ENCODE measurements at places on chromosomes 6 and 20.

- DNase-seq: no peak
These were observed 120.8 kb upstream of the TNFAIP3 start for GRCh38 chr6:137746264-137746663.

- DNase-seq: no peak
These were observed 33.2 kb downstream of the RNF144B start for GRCh38 chr6:18420328-18420727.

DNA sequence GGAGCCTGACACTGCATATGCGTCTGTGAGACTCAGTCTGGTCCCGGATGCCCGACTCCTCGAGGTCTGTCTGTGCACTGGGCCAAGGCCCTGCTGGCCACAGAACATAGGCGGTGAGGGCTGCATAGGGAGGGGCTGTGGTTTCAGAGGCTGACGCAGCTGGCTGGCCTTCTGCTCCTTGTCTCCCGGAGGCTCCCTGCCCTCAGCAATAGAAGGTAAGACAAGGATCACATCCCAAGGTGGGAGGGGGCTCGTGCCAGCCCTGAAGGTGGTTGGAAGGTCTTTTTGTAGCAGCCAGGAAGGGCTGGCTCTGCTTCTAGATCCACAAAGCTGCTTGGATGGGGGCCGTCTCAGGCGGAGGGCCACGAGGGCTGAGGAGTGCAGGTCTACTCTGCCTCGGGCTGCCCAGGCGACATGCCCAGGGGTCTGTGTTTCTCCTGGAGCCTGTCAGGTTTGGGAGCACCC is 239.8 kb upstream of the SULF2 start:
- peak; percentile 15 for DNase-seq

DNA sequence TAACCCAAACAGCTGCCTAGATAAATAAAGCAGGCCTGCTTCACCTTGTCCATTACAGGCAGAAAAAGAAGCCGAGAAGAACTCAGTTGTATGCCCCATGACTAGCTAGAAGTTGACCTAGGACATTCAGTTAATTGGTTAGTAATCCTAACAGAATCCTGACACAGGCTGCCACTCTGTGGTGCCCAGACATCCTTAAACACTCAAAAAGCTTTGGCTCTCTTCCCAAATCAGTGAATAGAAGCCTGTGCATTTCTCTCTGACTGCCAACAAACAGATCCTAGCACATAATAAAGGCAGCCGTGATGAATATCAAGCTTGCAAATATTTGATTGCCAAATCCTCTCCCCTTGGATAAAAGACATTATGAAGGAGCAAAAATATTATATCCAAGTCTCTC is 519.1 kb upstream of the EYS start:
- DNase-seq: peak; percentile 79

GRCh38 chr6:151043944-151044343 is 178.4 kb downstream of the MTHFD1L start:
- DNase-seq: no peak

DNA sequence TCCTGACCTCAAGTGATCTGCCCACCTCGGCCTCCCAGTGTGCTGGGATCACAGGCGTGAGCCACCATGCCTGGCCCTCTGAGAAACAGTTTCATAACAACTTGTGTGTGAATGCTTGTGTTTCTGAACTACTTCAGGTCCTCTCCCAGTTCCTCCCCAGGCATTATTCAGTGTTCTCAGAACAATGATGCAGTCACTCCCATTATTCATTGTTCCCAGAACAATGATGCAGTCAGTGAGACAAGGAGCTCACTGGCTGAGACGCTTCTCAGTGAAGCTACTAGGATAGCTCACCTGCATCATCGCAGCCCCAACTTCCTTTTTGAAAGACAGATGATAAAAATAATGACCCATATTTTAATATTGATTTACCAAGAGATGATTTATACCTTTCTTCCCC is 71.5 kb downstream of the NDUFAF5 start:
- peak; percentile 71 for DNase-seq

DNA sequence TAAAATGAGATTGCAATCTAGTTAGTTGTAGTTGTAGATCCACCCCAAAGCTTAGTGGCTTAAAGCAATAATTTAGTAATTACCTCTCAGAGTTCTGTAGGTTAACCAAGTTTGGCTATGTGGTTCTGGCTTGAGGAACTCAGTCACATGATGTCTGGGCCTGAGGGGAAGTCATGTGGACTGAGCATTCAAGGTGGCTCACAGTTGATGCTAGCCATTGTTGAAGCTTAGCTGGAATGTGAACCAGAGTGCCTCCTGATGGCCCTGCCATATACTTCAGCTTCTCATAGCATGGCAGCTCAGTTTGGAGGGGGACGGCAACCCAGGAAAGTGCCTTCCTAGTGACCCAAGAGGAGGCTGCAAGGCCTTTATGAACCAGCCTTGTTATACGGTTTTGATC is 263.2 kb upstream of the RNF217 start:
- DNase-seq: no peak

DNA sequence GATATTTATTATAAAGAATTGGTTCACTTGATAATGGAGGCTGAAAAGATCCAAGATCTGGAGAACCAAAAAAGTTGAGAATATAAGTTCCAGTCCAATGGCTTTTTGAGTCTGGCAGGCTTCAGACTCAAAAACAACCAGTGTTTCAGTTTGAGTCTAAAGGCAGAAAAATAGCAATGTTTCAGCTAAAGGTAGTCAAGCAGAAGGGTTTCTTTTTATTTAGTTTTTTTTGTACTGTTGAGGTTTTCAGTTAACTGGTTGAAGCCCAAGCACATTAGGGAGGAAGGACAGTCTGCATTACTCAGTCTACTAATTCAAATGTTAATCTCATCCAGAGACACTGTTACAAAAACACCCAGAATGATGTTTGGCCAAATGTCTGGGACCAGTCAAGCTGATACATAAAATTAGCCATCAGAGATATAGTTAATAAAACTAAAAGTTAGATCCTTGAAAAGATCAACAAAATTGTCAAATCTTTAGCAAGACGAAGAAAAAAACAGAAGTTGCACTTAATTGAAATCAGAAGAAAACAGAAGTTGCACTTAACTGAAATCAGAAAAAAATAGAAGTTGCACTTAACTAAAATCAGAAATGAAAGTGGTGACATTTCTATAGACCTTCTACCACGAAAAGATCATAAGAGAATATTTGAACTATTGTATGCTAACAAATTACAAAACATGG is 980.3 kb upstream of the FLRT3 start:
- no peak for DNase-seq

DNA sequence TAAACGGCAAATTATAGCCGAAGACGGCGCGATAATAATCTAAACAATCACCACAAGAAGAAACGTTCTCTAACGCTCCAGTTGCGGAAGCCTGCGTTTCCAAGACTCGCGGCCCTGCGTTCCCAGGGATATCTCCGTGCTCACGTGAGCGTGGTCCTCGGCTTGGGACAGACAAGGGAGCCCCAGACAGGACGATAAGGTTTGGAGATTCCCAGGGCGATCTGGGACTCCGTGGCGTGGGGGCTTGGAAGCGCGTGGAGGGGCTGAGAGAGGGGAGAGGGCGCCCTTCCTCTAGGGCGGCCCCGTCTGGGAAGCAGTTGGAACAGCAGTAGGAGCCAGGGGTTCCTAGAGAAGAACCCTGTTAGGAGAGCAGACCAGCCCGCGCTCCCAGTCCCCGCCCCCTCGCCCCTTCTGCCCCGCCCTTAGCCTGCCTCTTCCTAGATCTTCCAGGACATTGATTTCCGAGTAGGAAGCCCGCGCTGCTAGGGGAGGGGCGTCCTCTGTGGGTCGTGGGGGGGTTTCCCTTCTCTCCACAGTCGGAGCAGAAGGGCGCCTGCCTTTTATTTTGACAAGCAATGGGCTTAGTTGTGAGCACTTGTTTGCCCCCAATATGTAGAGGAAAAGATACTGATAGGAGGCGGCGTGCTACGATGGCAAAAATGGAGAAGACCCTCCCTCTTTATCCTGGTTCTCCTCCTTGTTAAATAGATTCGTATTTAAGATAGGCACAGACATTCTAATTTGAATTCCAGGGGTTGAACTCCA is 10.6 kb downstream of the NRN1 start:
- DNase-seq: peak; percentile 61

DNA sequence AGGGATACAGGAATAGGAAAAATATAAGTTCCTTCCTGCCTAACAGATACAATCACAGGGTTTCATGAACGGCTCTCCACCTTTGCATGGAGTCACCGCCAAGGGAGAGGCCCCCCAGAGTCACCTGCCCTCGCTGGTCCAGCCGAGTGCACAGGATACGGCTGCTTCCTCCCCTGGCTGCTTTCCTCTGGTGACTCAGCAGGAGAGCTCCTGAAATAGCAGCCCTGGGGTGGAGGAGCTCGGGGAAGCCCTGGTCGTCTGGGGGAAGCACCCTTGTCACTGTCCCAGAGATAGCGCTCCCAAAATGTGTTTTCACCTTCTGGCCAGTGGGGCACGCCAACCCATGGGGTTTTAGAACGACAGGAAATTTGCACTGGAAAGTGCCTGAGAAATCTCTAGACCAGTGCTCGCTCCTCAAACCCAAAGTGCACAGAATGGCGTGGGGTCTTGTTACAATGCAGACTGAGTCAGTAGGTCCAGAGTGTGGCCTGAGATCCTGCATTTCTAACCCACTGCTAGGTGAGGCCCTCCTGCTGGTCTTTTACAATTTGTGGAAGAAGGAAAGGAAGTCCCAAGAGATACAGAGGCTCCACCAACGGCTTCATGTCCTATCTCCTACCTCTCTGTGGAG is 35.9 kb upstream of the FAM50B start:
- no peak for DNase-seq

GRCh38 chr6:139500977-139501376 is 126.5 kb upstream of the CITED2 start:
- no peak for DNase-seq

DNA sequence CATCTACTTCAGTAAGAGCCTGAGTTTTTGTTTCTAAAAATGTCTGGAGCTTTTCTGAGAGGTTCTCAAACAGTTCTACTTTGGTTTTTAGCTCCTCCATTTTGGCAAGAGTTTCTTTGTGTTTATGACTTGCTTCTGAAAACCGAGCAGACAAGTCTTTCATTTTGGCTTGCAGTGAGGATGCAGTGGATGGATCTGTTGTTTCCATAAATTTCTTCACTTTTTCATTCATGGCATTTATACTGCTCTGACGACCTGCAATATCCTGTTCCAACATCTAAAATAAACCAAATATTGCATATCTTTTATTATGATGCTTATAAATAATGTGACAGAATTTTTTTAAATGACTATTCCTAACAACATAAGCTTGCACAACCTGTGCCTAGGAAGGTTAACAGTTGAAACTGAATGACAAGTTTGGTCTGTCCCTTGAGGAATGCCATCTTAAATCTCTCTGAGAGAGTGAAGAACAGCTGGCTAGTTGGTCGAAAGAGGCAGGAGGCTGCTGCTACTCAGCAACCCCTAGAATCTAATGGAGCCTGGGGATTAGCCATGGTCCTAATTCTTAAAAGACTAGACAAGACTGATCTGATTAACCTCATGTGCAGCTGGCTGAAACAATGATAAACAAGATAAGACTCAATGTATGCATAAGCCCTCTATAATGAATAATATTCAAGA is 69.8 kb downstream of the DST start:
- DNase-seq: no peak

DNA sequence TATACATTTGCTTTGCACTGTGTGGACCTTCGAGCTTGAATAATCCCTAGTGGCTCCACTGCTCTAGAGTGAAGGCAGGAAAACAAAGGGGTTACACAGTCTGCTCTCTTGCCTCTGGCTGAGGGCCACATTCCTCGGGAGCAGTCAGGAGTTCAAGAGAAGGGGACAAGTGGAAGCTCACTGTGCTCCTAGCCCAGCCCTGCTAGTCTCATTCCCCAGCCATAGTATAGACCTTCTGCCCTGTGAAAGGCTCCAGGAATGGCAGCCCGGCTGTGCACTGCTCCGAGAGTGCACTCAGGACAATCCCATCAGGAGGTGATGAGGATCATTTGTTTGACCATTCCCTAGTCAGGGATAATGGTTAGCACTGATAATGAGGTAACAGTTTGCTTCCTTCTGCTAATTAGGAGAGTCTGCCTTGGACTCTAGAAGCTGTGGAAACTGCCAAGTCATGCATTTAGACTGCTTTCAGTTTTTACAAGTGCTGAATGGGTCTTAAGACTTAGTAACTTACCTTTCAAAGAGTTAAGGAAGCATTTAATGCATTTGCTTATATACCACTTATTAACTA is 8.5 kb downstream of the IYD start:
- DNase-seq: peak; percentile 65

- DNase-seq: no peak
These were observed 9.2 kb upstream of the PLEKHG1 start for GRCh38 chr6:150590446-150590845.

GRCh38 chr6:40961831-40962230 is 77.2 kb downstream of the UNC5CL start:
- no peak for DNase-seq

DNA sequence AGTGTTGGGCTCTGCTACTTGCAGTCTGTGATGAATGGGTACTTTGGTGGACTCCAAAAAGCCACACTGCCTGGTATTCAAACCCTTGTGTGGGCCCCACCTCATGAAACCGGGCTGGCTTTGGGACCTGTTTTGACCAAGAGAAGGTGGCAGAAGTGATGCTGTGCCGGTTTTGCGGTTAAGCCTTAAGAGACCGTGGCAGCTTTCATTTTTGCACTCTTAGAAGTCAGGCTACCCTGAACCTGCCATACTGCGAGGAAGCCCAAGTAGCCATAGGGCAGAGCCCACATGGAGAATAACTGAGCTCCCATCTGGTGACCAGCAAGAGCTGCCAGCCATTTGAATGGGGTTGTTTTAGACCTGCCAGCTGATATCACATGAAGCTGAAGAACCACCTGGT is 10.2 kb downstream of the SULF2 start:
- DNase-seq: no peak

- peak; percentile 48 for DNase-seq
These were observed 3.0 kb upstream of the FOXO3 start for GRCh38 chr6:108557494-108558371.

DNA sequence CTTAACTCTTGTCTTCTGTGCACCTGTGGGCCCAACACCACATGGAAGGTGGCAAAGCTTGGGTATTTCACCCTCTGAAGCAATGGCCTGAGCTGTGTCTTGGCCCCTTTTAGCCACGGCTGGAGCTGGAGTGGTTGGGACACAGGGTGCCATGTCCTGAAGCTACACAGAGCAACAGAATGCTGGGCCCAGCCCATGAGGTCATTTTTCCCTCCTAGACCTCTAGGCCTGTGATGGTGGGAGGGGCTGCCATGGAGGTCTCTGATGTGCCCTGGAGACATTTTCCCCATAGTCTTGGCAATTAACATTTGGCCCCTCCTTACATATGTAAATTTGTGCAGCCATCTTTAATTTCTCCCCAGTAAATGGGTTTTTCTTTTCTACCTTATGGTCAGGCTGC is 620.8 kb downstream of the RFPL4B start:
- no peak for DNase-seq

GRCh38 chr6:37103169-37104039 is 66.5 kb upstream of the PIM1 start:
- DNase-seq: peak; percentile 45

Measured in Ammon's horn (tissue), 1 donor.